NCI-H1436 (cell line): ENCODE measurements at places on chromosomes 6 and 20.

- no peak for DNase-seq
Measured at GRCh38 chr6:4413073-4413472, 277.7 kb upstream of the ECI2 start.

DNA sequence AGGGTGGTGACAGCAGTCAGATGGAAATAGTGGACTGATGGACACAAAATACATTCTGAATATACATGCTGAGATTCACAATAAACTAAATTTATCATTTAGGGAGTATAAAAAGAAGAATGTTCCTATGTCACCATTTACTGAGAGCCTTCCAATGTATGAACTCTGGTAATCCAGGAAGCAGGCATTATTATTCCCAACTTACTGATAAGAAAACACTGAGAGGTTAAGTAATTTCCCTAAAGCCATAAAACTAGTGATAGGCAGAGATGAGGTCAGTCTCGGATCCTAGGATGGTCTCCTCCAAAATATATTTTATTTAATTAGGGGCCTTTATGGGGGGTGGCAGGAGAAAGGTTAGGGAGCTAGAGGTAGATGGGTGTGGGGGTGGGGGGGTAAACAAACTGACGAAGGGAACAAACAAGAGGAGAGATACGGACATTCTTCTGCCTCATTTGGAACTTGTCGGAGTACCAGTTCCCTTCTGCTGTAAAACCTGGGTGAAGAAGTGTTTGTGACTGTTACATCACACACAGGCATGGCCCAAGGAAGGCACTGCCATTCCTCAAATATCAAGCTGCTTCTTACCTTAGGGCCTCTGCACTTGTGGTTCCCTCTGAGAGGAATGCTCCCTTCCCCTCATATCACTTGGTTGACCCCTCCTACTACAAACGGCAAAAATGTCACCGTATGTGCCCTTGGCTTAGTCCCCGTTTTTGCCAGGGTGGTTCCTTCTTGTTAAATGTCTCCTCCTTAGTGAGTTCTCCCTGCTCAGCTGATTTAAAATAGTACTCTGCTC is 6.7 kb downstream of the SAYSD1 start:
- no peak for DNase-seq

DNA sequence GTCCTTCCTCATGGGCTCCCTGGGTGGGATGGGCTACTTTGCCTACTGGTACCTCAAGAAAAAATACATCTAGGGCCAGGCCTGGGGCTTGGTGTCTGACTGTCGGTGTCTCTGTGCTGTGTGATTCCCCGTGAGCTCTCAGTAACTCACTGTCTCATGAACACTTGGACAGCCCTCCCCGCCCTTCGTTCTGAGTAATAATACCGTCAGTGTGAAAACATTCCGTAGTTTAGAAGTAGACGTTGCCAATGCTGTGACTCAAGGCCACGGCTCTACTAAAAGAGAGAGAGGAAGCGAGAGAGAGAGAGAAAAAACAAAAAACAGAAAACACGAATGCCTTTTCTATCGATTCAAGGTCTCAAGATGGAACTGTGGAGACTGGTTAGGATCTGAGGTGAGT is 31.8 kb downstream of the FITM2 start:
- DNase-seq = no peak

- no peak for DNase-seq
Measured at GRCh38 chr6:19342616-19343015, 494.6 kb upstream of the ID4 start.

- no peak for DNase-seq
Measured at GRCh38 chr20:16360668-16361067, 212.6 kb downstream of the KIF16B start.

DNA sequence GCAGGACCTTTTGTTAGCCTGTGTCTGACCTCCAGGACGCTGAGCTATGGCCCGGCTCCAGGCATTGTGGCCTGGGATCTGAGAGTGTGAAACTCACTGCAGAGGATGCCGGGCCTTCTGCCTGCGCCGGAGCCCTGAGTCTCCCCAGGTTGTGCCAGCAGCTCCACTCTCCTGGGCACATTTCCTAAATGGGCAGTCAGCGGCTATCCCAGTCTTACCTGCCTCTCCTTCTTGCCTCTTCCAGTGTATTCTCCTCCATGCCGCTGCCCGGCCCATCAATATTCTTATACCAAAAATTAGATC is 397.8 kb downstream of the CDH4 start:
- DNase-seq = no peak

DNA sequence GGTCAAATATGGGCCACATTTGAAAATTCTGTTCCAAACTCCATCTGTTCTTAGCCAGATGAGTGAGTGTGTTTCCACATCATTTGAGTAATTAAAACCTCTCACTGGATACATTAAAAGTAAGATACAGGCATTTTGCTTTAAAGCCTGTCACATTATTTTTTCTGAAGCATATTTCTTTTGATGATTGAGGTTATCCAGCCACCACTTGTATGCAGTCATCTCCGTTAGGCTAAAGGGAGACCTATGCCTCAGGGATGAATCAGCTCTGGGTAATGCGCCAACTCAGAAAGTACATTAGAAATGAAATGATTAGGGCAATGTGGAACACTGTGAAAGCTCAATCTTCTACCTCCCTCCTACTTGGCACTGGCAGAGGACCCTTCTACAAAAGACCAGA is 90.7 kb downstream of the SNAP25 start:
- DNase-seq = no peak

GRCh38 chr6:112560651-112561050 is 213.5 kb downstream of the RFPL4B start:
- DNase-seq = no peak

DNA sequence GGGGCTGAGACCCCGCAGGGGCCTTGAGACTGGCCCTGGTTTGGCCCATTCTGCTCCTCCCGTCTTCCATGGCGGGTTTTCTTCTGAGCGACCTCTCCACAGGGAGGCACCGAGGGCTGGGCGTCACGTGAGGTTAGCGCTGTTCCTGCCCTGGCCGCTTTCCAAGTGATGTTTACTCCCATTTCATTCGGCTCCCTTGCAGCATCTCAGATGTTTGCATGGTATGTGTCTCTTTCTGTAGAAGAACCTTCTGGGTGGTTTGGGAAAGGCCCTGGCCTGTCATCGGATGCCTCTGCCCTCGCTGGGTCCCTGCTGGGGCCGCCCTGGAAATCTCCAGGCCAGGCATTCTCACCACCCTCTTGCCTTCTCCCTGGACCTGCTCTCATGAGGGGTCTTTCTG is 17.3 kb downstream of the RAMACL start:
- DNase-seq = no peak

DNA sequence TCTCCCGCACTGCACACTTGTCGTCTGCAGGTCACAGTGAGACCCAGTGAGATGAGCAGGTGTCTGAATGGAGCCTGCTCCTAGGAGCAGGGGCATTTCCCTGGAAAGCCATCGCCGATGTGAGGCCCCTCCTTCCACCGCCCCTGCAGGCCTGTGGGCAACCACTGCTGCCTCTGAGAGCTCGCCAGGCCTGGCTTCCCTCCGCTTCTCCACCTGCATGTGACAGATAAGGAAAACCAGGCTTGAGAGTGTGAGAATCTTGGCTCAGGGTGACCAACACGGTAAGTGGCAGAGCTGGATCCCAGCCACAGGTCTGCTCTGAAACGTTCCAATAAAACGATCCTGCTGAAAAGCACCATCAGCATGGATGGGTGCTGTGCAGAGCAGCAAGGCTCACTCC is 332.8 kb downstream of the CDH4 start:
- no peak for DNase-seq

GRCh38 chr6:158715330-158716311 is 65.8 kb downstream of the SYTL3 start:
- DNase-seq = no peak

DNA sequence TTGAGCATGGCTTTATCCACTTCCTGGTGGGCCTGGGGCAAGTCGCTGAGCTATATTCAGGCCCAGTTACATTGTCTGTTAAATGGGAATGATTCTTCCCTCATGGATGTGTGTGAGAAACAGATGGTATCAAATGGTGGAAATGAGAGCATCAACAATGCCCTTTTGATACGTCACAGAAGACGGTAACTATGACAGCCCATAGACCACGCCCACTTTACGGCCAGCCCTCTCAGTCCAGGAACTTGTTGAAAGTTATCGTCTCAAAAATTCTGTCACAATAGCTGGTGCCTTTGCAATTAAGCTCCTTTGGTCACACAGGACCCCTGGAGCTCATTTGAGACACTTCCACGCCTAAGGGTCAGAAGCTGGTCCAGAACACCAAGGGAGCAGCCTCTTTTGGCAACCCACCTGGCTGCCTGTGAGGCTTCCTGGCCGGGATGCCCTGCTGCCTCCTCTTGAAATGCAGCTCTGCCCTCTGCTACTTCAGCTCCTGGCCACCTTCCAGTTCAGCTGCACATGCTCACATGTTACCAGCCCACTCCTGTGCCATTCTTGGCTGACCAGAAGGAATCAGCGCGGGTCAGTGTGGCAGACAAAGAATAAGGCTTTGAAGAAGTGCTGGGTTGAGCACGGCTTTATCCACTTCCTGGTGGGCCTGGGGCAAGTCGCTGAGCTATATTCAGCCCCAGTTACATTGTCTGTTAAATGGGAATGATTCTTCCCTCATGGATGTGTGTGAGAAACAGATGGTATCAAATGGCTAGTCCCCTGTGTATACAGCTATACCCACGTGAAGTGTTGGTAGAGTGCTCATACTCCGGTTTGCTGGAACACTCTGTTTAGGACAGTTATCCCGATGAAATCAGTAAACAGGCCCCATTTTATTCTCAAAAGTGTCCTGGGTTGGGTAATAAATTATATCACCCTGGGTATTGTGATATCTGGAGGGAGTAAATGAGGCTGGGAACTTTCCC is 199.2 kb upstream of the SUPT3H start:
- no peak for DNase-seq

DNA sequence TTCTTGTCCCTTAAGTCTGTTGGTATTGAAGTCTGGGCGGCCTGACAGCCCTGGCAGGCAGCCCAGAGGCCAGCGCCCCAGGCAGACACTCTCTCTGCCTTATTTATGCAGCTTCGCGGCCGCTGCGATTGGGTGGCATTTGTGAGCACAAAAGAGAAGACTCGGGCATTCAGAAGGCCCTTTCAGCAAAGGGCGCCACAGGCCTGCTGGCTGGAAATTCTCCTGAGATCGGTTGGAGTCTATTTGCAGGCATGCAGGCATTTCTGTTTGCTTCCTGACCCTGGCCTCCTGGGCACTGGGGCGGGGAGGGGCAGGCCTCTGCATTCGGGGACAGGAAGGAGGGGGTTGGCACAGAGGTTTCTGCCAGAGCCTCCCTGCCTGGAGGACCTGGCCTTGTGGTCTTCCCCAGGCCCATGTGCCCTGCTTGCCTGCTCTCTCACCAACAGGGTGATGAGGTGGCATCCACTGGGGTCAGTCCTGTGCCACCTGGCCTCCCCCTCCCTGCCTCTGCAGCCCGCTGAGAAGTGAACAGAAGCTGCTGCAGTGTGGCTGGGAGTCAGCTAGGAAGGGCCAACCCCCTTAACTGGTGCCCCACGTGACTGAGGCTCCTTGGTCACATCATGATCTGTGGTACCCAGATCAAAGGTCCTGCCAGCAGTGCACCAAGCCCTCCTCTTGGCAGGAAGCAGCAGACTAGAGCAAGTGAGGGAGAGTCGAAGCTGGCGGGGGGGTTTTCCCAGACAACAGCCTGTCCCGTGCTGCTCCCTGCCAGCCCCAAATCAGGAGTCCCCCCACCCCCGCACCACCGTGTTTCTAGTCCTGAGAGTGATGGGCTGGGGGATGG is 16.6 kb upstream of the CCDC167 start:
- DNase-seq = peak; percentile 69
